Activated T-helper 2 cell treated with anti-CD3 and anti-CD28 coated beads, Interferon-gamma antibody, Interleukin-2, Interleukin-4, amounts not matched to agents 10 μg/mL and 5 μg/mL and 100 μg/mL, durations not matched to agents 14 hours and 24 hours and 36 hours (primary cell): ENCODE measurements at places on chromosomes 12 and 14. TPM values are rescaled to one million over a fixed set of nuclear protein-coding genes. Genes with fewer than 3 reads are reported as not detected.

KRT2 gene
- total RNA-seq: not detected in 2 replicates

EPS8 gene
- total RNA-seq: 2.7 and 2.8 TPM in 2 replicates

ERP27 gene
- total RNA-seq: 3.2 and 4.7 TPM in 2 replicates

LHX5 gene
- not detected in 2 replicates for total RNA-seq

CCDC184 gene
- 0.34 and 0.64 TPM in 2 replicates for total RNA-seq
